Activated naive CD8-positive, alpha-beta T cell treated with anti-CD3 and anti-CD28 coated beads, Interleukin-2, amount 50 U/mL, for 16 hours (primary cell): ENCODE measurements at places on chromosomes 13 and 19.

- DNase-seq, result no peak
Measured at GRCh38 chr13:78491978-78492377, 111.4 kb downstream of the POU4F1 start.

GRCh38 chr13:67048821-67049150 is 181.3 kb downstream of the PCDH9 start:
- no peak for DNase-seq

- DNase-seq, result no peak
Measured at GRCh38 chr19:52221831-52222375, 32.1 kb downstream of the PPP2R1A start.

DNA sequence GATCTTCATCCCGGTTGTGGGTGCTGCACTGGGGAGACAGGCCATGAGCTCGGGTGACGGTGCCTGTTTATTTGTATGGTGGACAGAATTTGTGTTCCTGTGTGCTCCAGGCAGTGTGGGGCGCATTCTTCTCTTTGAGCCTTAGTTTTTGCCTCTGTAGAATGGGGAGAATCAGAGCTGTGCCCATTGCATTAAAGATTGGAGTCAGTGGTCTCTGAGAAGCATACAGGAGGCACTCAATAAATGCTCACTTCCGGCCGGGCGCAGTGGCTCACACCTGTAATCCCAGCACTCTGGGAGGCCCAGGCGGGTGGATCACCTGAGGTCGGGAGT is 23.0 kb downstream of the NFIC start:
- no peak for DNase-seq

GRCh38 chr19:42090672-42091071 is 14.7 kb downstream of the ZNF574 start:
- DNase-seq, result no peak

- DNase-seq, result no peak
Measured at GRCh38 chr19:46191972-46192371, 37.6 kb upstream of the IGFL1 start.

GRCh38 chr19:51324167-51324481 is 12.7 kb downstream of the IGLON5 start:
- DNase-seq, result no peak

GRCh38 chr13:27855381-27855780 is 63.1 kb downstream of the GSX1 start:
- DNase-seq, result no peak

GRCh38 chr19:55212447-55212846 is 3.1 kb upstream of the PTPRH start:
- no peak for DNase-seq

GRCh38 chr19:5880196-5880595 is 9.9 kb upstream of the FUT5 start:
- no peak for DNase-seq

DNA sequence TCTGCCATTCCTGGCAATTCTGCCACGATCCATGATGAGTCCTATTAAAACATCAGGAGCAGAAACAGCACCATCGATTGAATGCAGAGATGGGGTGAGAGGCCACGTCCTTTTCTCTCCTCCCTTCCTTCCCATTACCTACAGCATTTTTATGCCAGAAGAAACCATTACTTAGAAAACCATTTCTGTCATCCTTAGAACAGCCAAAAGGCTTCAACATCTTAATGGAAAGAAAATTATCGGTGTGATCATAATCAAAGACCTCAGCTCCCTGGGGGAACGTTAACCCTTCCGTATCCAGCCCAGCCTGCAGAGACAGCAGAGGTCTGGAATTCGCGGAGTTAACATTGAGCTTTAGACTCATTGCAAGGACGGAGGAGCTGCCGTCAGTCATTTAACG is 56.0 kb upstream of the SIAH3 start:
- no peak for DNase-seq

DNA sequence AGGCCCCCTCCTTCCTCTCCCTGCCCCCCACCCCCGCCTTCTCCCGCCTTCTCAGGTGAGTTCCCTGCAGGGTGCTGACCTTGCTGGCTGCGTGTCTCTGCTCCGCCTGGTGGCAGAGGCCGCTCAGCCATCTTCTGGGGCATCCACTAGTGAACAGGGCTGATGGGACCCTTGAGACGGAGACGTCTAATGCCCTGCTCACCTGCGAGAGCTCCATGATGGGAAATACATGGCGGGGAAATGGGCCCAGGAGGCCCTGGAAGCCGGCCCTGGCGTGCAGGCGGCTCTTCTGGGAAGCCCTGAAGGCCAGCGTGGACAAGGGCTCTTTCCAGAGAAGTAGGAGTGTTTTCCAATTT is 15.2 kb upstream of the F7 start:
- DNase-seq, result no peak

DNA sequence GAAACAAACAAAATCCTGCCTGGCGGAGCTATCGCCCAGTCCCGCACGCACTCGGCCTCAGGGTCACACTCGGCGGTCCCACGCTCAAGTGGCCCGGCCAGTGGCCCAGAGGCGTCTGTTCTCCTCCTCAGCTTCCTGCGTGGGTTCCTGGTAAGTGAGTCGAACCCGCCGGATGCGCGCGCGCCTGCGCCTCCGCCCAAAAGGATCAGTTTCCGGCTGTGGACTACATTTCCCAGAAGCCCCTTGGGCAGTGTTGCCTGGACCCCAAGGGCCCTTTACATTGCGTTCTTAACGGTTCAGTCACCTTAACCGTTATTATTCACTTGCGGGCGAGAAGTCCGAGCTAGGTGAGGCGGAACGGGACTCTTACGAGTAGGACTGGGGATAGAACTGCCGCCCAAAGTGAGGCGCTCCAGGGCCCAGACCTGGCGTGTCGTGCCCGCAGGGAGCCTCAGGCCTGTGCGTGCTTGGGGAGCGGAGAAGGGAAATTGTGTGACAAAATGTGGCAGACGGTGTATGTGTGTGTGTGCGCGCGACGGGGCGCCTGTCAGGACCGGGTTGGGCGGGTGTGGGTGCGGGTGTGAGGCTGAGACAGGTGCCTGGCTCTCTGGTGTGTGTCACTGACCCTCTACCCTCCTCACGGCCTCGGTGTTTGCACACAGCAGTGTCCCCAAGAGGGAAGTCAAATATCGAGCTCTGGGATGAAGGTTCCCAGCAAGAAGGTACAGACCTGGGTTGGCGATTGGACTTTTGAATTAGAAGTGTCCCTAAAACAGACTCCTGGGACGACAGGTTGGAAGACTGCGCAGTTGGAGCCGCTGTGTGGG is at the start of gene ZNF546:
Gene ZNF546, plus strand, starts transcription at position 250 of the 827 bp plus-strand sequence. CDS start 1,267 bp downstream, outside the sequence.
- DNase-seq, result peak; percentile 78

DNA sequence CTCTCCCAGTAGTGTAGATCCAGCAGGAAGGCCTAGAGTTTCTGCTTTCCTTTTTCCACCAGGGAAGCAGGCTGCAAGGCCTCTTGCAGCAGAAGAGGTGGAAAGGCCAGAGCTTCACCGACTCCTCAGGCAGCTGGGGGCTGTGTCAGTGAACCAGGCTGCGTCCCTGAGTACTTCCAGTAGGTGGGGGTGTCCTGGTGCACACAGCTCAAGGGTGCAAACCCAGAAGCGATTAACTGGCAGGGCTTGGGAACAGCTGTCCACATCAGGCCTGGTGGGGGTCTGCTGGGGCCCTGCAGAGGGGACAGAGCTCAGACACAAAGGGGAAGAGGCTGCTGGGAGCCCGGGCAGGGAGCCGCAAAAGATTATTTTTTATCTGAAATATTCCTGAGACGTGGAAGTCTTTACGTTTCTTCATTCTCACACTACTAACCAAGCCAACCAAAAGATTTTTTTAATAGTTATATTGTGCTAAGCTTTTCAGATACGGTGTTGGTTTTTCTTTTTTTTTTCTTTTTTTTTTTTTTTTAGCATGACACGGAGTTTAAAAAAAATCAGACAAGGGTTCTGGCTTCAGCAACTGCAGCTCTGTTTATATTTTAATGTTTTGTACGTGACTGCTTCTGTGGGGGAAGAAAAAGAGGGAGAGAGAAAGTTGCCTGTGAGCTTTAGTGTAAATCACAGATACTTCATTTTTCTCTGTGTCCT is 11.0 kb downstream of the TSHZ3 start:
- DNase-seq, result no peak

GRCh38 chr19:8158411-8159074 is 9.2 kb upstream of the FBN3 start:
- peak; percentile 7 for DNase-seq

GRCh38 chr13:25616674-25617073 is 244.9 kb downstream of the ATP8A2 start:
- DNase-seq, result no peak

GRCh38 chr19:46014534-46014933 is 8.3 kb downstream of the PGLYRP1 start:
- DNase-seq, result no peak

GRCh38 chr19:31553846-31554215 is 204.6 kb upstream of the TSHZ3 start:
- DNase-seq, result no peak

DNA sequence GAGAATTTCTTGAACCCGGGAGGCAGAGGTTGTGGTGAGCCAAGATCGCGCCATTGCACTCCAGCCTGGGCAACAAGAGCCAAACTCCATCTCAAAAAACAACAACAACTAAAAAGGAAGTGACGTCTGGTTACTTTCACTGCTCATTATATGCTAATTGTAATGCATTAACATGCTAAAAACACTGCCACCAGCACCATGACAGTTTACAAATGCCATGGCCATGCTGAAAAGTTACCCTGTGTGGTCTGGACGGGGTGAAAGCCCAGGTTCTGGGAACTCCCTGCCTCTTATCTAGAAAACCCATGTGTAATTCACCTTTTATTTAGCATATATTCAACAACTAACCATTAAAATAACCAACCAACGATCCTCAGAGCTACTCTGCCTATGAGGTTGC is 28.1 kb downstream of the CPT1C start:
- no peak for DNase-seq

DNA sequence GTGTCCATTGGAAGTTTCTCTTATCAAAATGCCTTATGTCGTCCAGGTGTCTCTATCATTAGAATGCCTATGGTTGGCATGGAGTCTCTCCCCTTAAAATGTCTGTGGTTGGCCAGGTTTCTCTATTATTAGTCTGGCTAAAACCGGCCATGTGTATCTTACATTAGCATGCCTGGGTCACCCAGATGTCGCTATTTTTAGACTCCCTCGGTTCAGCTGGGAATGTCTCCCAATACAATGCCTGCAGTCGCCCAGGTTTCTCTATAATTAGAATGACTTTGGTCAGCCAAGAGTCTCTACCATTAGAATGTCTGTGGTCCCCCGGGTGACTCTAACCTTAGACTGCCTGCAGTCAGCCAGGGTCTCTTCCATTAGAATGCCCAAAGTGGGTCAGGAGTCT is 1536.1 kb downstream of the UQCRFS1 start:
- DNase-seq, result no peak

- DNase-seq, result no peak
Measured at GRCh38 chr13:42137856-42138537, 89.5 kb downstream of the DGKH start.

- no peak for DNase-seq
Measured at GRCh38 chr13:24822640-24823039, 58.7 kb downstream of the RNF17 start.

DNA sequence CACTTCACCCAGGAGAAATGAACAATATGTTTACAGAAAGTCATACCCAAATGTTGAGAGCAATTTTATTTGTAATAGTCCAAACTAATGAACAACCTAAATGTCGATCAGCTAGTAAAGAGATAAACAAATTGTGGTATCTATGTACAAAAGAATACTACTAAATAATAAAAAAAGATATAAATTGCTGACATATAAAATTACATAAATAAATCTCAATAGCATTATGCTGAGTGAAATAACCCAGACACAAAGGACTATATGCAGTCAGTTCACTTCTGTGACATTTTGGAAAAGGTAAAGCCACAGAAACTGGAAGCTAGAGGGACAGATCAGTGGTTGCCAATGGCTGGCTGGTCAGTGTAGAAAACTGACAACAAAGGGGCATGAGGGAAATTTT is 346.0 kb upstream of the PCDH20 start:
- no peak for DNase-seq

DNA sequence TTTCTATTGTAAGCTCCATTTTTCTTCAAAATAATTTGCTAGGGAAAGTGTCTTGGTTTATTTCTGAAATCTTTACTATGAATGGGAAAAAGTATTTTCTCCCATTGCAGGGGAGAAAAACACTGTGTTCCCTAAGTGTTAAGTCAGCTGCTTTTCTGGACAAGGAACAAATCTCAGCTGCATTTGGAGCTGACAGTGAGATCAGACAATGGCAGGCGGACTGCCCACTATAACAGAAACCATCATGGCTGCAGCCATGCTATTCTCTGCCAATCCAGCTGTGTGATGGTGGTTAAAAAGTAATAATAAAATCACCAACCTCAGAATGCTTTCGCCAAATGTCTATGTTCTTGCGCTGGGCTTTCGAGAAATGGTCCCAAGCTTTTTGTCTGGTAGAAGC is 302.7 kb downstream of the DNAJC15 start:
- no peak for DNase-seq

DNA sequence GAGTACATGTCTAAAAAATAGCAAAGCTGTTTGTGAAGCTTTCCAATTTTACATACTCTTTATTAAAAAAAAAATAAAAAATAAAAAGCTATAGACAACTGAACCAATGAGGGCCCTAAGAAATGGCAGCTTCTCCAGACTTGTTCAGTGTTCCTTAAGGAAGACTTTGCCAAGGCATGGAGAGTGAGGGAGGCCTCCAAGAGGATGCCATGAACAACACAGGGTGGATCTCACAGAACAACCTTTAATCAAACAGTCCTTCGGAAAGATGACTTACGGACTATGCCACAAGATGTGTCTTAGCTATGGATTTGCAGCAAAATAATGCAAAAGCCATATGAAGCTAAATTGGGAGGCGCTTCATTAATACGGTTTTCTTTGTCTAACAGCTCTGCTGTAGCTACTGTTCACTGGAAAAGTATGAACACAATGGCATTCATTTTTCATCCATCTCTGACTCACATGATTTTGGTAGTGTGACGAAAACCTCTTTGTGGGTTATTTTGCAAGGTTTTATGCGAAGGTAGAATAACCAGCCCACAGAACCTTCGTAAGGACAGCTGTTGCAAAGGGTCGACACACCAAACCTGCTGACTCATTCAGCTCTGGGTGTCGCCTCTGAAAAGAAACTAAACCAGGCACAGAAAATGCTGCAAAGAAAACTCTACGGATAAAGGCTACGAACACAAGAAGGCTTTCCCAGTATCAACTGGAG is 27.7 kb downstream of the EFNB2 start:
- no peak for DNase-seq

- no peak for DNase-seq
Measured at GRCh38 chr13:21336609-21337349, 122.3 kb downstream of the ZDHHC20 start.

DNA sequence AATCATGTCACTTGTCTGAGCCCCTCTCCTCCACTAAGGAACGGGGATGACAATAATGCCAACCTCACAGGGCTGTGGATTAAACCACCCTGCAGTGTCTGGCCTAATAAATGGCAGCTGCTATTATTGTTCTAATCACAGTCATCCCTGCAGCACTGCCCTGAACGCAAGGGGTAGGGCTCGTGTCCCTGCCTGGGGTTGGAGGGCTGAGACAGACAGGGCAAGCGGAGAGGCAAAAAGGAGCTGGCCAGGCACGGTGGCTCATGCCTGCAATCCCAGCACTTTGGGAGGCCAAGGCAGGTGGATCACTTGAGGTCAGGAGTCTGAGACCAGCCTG is 10.2 kb upstream of the KPTN start:
- DNase-seq, result no peak
